ENCODE measurements at places on chromosomes 13 and 19.

- DNase-seq = no peak
Measured at GRCh38 chr19:35048911-35049411, 7.4 kb downstream of the HPN start.

- no peak for DNase-seq
Measured at GRCh38 chr19:35569281-35569781, 5.9 kb upstream of the ATP4A start.

GRCh38 chr19:49020342-49020741 lies 3.5 kb upstream of the LHB start:
- no peak for DNase-seq

GRCh38 chr13:36163809-36164308 lies 32.7 kb upstream of the DCLK1 start:
- no peak for DNase-seq

GRCh38 chr13:44617648-44618047 lies 41.5 kb upstream of the TSC22D1 start:
- no peak for DNase-seq

- no peak for DNase-seq
Measured at GRCh38 chr13:108220041-108220440, 1.8 kb downstream of the ABHD13 start.

- DNase-seq = no peak
Measured at GRCh38 chr13:113442354-113442984, 10.8 kb downstream of the ADPRHL1 start.

DNA sequence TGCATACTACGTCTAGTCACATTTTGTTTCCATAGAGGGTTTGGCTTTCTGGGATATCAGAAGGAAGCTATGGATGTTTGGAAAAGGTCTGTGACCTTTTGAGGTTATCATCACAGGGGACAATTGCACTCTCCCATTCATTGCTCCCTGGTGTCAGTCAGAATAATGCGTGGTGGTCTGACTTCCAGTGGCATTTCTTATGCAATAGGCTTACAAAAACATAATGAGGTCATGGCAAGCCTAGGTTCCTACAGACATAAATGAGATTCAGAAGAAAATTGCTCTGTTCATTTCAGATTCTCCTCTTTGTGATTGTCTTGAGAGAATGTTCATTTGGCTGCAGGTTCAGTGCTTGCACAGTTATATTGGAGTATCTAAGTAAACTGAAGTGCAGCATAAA lies 54.6 kb downstream of the ARHGAP35 start:
- no peak for DNase-seq

DNA sequence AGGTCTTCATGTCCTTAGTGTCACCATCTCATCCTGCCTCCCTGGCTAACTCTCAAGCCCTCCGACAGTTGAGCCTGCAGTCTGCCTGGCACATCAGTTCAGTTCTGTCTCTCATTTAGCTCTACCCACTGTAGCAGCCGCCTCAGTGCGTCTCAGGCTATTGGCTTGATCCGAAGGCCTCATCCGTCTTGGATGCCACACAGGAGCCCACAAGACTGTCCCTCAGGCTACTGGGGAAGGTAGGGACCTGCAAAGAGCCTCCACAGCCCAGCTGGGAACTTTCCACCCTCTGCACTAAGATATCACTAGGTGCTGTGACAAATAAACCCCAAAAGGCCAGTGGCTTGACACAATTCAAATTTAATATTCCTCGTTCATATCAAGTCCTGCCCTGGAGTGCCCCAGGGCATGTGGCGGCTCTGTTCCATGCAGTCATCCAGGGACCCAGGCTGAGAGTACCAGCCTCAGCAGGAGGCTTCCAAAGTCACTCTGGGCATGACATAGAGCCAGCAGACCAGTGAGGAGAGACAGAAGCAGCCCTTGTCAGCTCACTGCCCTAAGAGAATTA lies 5.7 kb downstream of the VSTM2B start:
- no peak for DNase-seq

DNA sequence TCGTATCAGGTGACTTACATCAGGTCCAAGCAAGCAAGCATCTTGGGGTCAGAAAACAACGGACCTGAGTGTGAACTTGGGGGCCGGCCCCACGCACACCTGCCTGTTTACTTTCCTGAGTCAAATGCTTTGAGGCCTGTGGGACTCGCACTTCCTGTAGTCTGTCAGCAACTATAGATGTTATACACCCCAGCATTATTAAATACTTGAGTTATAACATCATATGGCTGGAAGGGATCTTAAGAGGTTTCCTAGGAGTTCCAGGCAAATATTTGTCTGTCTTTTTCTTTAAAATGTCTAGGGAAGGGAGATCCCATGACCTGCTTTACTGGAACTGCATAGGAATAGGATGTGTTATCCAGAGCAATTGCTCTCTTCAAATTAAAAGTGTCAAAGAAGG lies 280.6 kb downstream of the SHISA2 start:
- DNase-seq = no peak

DNA sequence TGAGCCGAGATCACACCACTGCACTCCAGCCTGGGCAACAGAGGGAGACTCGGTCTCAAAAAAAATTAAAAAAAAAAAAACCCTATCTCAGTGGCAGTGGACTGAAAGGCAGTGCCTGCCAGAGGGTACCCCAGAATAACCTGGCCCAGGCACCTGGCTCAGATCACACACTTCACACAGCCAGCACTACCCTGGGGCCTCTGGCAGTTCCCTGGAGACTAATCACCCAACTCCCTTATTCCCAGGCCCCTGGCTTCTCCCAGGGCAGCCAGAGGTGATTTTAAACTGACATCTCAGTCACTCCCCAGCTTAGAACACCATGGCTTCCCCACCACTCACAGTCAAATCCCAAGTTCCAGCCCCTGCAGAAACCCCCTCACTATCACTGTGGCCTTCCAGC lies 3.5 kb upstream of the SLC27A5 start:
- no peak for DNase-seq

DNA sequence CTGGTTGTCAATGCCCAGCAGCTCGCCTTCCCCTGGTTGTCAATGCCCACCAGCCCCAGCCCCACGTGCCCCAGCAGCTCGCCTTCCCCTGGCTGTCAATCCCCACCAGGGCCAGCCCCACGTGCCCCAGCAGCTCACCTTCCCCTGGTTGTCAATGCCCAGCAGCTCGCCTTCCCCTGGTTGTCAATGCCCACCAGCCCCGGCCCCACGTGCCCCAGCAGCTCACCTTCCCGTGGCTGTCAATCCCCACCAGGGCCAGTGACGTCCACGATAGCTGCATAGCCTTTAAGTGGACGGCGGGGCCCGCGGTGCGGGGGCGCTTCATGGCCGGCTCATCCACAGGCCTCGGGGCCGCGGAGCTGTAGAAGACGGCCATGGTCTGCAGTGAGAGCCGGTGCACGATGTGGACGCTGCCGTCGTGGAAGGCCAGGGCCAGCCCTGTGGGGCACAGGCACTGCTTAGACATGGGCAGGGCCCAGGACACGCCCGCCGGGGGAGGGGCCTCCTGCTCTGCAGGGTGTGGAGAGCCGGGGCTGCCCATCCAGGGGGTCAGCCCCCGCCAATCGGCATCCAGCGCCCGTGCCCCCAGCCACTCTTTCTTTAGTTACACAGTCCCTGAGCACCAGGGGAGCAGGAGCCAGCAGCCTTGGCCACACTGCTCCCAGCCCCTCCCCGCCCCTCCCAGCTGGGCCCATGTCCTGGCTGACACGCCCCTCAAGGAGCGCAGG lies 13.1 kb downstream of the MED16 start:
- no peak for DNase-seq

Measured in hematopoietic multipotent progenitor cell treated with erythropoietin and hydrocortisone succinate and interleukin-3 and kit ligand, for 8 days (in vitro differentiated cells).